ENCODE measurements at places on chromosomes 4 and X. TPM values are rescaled to one million over a fixed set of nuclear protein-coding genes. Genes with fewer than 3 reads are reported as not detected.

DNA sequence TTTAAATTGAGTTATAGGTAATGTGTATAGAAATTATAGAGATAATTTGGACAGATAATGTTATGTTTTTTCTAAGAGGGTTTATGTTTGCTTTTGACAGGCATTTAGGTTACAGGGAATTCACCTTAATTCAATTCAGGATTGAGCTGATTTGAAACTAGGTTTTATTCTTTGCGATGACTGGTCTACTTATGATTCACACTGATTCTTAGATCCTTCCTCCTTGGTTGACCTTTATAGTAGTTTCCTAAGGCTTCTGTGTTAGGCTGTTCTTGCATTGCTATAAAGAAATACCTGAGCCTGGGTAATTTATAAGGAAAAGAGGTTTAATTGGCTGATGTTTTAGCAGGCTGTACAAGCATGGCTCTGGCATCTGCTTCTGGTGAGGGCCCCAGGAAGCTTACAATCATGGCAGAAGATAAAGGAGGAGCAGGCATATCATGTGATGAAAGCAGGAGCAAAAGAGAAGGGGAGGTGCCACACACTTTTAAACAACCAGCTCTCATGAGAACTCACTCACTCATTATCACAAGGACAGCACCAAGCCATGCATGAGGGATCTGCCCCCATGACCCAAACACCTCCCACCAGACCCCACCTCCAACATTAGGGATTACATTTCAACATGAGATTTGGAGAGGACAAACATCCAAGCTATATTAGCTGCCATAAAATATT, 155.0 kb upstream of the SFRP2 start:
- no peak for DNase-seq

DNA sequence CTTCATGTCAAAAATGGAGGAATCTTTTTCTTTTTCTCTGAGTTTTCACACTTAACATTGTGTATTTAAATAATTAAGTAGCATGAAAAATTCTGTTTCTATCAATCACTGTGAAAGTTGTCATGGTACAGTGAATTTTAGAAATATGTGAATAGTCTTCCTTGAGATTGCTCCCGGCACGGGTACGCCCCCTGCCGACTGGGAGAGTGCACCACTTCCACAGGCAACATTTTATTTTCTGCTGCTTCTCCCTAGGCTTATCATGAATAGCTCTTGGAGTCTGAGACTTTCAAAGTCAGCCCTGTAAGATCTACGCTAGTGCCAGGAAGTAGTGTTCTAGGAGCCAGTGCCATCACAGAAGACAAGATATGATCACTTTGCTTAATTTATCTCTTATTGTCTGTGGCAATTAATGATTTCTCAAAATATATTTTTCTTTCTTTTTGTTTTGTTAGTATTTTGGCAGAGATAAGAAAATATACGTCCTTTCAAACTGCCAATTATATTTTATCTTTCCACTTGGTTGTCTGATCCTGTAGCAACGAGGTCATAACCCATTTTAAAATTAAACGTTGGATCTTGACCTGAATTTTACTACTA, 763.8 kb upstream of the AADAT start:
- no peak for DNase-seq

PRRG1 gene
- not detected for total RNA-seq

DNA sequence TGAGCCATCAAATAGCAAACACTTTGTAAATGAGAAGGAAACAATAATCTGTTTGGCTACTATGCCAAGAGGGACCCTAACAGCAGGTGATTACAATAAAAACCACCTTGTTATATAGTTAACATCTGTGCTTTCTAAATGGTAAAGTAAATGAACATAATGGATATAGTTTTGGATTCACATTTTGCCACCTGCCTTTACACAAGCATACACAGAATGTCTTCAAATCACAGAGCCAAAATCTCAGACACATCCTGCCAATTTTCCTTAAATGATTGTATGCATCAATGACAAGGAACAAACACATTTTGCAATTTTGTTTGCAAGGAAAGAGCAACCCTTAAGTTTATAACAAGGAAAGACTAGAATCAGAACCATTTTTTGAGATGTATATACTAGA, 334.2 kb downstream of the FSTL5 start:
- no peak for DNase-seq

- DNase-seq: no peak
Measured at GRCh38 chr4:176939445-176939844, 146.7 kb upstream of the VEGFC start.

DNA sequence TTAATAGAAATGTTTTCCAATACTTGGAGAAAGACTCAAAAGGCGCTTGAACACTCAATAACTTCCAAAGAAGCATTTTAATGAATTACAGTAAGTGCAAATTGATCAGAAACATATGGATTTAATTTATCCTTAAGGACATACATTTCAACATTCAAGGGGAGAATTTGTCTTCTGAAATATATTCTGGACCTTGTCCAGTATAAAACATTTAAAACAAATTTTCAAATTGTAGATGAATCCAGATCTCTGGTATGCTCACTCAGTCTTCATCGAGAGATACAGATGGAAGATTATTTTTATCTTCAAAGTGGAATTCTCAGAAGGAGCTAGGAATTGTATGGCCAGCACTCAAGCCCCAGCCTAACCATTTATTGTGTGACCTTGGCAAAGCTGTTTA, 310.4 kb downstream of the ZNF674 start:
- DNase-seq: no peak

GRCh38 chrX:49947781-49948180, 25.4 kb downstream of the CLCN5 start:
- DNase-seq: no peak

DNA sequence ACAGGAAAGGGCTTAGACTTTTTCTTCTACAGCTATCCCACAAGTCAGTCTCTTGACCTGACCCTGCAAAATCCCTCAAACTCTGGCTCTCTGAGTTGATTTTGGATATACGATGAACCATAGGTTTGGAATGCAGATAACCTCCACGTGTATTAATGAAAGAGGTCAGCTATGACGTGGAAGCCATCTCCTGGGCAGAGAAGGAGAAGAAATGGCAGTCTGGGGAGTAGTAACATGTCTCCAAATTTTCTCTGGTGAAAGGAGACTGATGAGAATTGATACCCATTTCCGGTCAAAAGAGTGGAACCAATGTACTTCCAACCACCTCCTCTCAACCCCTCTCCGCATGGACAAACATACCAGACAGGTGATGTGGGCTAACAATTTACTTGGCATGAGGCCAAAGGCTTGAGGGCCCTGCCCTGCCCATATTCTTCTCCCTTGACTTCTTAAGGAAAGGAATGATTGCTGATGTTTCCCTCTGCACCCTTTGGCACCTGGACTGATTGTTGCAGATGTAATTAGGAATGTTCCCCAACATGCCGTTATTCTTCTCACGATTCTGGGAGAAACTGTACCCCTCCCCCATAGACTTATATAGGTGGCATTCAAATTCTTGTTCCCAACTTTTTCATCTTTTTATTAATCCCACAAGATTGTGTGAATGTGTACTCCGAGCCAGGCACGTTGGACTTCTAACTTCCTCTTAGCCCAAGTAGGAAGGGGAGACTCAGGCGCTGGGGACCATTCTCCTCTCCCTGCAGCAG, 580 bp upstream of the PLS3 start:
- no peak for DNase-seq

FAM9C gene
- not detected for total RNA-seq

DNA sequence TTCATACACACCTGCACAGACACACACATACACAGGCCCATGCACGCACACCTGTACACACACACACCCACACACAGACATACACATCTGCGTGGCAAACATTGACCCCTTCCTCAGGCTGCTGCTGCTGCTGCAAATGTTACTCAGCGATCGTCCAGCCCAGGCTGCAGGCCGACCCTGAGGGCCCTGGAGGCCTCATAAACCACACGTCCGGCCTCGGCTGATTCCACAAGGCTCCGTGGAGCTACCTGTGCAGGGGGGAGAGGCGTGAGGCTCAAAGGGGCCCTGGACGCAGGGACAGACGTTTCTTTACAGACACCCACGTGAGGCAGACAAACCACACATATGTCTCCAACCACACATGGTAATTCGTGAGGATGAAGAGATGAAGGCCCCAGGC, 53.9 kb upstream of the PPP2R3B start:
- no peak for DNase-seq

GYPE gene
- total RNA-seq: 2.1 TPM

GRCh38 chr4:534101-534575, 35.1 kb downstream of the PIGG start:
- no peak for DNase-seq

GALNTL6 gene
- total RNA-seq: not detected

- DNase-seq: no peak
Measured at GRCh38 chr4:47763279-47763678, 74.6 kb downstream of the CORIN start.

NPY1R gene
- total RNA-seq: not detected

DNA sequence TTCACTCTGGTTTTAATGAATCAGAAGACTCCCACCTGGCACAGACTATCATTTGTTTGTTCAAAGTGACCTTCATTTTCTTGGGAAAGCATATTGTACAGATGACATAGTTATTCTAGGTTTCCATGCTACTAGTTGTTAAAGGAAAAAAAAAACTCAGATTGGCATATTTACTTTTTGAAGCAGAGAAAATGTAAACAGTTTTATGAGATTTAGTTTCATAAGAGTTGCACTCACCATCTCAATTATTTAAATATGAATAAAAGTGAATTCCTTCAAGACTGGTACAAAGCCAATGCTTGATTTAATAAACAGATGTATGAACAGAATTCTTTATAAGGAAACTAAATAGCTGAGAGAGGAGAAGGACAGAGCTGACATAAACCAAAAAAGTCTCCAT, 280.3 kb upstream of the UGT8 start:
- DNase-seq: no peak

DNA sequence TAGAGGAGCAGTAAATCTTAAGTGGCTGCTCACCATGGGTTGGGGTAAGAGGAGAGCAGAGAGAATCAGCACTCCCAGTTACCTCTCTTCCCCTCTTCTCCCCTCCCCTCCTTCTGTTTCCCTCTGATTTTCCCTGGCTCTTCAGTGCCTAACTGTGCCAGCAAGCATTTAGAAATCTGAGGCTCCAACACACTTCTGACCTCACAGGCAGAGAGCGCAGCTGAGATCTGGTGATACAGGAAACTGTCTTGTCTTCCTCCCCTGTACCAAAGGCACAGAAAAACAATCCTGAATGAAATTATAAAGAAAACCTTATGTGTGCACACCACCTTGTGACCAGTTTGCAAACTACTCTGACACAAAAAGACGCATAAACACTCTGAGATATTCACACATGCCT, 82.4 kb upstream of the SMIM10 start:
- no peak for DNase-seq

- DNase-seq: no peak
Measured at GRCh38 chrX:129663171-129663570, 8.4 kb upstream of the APLN start.

GRCh38 chrX:21586001-21586400, 72.1 kb downstream of the KLHL34 start:
- DNase-seq: no peak

DNA sequence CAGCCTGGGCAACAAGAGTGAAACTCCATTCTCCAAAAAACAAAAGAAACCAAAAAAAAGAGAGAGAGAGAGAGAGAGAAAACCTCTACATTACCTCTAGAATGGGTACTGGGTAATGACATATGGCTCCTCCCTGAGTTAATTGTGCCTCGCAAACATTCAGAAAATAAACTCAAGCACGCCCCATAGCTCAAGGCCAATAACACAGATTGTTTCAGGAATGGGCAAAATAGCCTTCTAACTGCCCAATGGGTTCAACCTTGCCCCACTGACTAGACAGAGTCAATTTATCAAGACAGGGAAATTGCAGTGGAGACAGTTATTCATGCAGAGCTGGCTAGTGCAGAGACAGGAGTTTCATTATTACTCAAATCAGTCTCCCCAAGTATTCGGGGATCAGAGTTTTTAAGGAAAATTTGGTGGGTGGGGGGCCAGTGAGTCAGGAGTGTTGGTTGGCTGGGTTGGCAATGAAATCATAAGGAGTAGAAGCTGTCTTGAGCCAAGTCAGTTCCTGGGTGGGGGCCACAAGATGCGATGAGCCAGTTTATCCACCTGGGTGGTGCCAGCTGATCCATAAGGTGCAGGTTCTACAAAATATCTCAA, 25.1 kb downstream of the NIPAL1 start:
- no peak for DNase-seq
